ENCODE measurements at places on chromosomes 13 and 19. TPM values are rescaled to one million over a fixed set of nuclear protein-coding genes. Genes with fewer than 3 reads are reported as not detected.
A peak's percentile ranks its signal among the peaks of the same experiment; 100 is the strongest.

Gene LRCH1
- 4.3 TPM for total RNA-seq

Gene SIAH3
- not detected for total RNA-seq

Gene CEACAM1
- total RNA-seq: 0.06 TPM

Gene PSPN
- 5.3 TPM for total RNA-seq

Gene SLC25A23
- total RNA-seq: 13.3 TPM

Gene IRGC
- total RNA-seq: not detected

DNA sequence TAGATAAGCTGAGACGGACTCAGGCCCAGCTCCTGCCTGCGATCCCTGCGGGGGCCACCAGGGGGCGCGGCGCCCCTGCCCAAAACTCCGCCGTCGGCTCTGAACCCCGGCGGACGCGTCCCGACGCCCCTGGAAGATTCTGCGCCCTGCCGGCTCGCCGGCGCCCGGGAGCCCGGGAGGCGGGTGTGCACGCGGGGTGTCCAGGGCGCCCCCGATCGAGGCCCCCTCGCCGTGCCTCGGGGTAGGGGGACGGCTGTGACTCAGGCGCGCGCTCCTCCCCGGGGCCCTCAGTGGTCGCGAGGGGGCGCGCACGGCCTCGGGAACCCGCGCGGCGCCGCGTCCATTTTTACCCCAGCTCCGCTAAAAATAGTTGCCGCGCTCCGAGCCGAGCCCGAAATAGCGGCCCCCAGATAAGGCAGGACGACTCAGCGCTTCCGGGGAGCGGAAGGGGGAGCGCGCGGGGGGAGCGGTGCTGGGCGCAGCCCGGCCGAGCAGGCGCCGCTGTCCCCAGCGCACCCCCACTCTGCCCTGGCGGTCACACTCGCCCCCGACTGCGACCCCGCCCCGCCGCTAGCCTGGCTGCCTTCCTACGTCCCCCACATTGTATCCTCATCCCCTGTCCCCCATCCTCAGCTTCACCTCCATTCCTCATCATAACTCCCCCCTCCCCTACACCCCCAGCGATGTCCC, 16.0 kb upstream of the ERCC1 start:
- peak; percentile 57 for DNase-seq

DNA sequence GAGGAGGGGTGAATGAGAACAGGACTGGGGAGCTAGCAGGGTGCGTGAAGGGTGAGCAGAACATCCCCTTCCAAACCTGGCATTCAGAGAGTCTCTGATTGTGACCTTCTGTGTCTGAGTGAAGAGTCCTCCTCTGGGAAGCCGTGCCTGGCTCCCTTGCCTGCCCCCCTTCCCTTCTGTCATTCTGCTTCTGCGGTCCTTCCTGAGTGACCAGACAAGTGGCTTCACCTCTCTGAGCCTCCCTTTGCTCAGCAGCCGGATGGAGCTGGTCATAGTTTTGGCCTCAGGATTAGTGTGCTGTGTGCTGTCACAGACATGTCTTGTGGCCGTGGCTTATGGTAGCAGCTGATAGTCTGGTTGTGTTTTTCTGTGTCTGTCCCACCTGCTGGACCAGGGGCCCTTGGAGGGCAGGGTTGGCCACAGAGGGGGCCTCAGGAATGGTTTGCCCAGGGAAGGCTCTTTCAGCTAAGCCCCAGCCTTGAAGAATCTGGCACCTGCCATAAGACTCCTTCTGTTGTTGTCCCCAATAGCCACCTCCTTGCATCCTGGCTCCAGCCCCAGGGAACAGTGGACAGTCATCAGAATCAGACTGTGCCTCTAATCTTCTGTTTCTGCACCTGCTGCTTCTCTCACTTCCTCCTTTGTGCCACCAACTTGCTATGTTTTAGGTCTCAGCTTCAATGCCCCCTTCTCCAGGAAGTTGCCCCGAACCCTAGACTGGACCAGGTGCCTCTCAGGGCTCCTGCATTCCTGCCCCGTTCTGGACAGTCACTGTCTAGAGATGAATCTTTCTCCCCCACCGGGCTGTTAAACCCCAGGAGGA, 5.9 kb downstream of the CLPTM1 start:
- no peak for DNase-seq

DNA sequence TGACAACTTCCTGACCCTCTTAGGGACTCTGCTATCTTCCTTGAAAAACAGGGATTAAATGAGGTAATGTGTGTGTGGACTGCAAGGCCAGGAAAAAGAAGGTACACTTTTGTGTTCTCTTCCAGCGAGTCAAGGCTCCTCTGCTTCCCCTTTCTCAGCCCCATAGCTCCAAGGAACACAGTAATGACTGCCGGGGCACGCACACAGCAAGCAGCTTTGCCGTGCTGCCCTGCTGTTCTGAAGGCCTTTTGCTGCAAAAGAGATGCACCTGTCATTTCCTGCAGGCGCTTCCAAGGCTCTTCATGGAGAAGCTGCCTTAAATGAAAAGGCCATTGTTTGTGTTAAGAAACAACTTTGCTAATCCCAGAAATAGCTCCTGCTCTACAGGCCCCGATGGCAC, 84.6 kb downstream of the CYSLTR2 start:
- DNase-seq: no peak

DNA sequence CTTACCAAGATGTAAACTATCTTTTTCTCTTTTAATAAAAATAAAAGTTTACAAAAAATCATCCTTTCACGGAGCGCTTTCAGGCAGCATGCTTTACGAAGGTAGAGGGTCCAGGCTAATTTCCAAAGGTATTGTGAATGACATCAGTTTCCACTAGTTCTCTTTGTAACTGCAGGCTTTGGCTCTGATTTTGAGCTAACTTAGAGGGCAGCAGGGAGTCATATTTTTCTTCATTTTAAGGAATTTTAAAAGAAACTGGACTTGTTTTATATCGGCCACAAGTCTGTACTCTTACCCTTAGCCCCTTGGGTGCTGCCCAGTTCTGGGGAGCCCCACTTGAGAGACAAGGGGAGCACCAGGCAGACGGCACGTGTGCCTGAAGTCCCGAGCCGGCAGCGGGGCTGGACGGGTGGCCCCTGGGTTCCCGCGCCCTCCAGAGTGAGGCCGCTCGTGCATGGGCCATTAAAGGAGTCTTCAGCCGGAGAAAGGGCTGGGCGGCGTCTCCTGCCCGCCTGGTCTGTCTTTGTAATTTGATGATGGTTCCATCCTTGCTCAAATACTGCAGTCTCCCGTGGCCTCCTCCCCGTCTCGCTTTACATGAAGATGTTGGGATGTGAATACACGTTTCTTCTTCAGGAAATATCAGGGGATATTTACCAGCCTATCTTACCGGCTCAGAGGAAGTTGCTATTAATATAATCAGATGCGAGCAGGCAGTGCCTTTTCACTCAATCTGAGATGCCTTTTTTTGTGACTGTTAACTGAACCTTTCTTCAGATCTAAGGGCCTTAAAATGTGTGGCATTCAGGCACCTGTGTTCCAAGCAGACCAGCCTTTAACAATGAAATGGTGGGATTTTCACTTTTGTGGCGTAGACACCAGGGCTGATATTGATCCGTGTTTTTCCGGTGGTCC, 67.4 kb downstream of the GGACT start:
- DNase-seq: no peak

DNA sequence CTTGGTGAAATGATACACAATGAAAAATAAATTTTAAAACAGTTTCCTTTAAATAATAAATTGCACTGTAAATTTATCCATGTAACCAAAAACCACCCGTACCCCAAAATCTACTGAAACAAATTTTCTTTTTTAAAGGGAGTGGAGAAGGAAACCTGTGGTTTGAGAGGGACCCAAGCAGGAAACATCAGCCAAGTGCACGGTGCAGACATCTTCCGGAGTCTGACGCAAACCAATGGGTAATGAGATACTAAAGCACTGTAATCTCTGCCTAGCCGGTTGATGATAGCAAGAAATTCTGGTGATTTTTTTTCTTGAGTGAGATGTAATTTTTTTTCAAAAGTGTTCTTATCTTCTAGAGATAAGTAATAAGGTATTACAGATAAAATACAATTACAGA, 115.4 kb downstream of the ABCC4 start:
- DNase-seq: no peak

GRCh38 chr13:93959796-93960533, 519.5 kb downstream of the DCT start:
- DNase-seq: no peak

- DNase-seq: no peak
Observed at GRCh38 chr19:18590273-18591272, 2.0 kb downstream of the REX1BD start.

- no peak for DNase-seq
Observed at GRCh38 chr19:14056741-14057356, 5.0 kb downstream of the PALM3 start.

GRCh38 chr19:16327911-16328823, 3.5 kb downstream of the KLF2 start:
- no peak for DNase-seq

DNA sequence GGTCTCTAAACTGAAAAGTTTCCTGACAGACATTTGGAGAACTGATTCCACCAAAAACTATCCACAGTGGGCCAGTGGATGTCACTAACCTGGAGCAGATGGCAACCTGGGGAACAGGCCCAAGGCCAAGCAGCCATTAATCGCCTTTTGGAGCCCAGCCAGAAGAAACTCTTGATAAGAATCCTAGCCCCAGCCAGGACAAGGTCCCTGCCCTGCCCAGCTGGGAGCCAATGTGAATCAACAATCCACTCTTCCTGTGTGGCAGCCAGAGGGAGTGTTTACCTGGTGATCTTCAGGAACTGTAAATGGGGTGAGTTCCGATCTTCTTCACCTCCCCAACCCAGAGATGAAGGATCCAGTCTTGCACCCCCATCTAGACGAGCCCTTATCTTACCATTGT, 14.5 kb upstream of the IGSF23 start:
- DNase-seq: no peak

DNA sequence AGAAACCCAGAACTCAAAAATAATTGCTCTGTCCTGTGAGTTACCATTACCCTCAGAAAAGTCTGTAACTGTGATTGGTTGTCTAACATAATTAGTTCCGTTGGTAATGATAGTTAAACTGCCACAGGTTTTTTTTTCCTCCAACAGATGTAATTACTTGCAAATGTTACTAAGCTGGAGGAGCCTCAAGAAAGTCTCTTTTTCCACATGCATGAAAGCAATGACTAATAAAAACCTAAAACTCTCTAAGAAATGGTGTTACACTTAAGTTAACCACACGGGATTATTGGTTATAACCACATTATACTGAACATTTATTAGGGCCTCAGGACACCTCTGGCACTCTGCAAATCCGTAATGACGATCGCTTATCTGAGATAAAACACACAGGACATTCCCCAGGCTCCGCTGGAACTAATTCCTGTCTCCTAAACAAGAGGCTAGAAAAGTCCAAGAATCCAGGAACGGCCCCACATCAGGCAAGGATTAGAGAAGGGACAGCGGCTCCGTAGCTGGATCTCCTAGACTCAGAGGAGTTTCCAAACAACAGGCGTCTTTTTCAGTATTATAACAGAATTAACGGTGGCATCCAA, 753 bp downstream of the ZNF235 start:
- DNase-seq: no peak

GRCh38 chr13:22271903-22272302, 601.0 kb downstream of the FGF9 start:
- no peak for DNase-seq

GRCh38 chr13:98451676-98452470, 125.0 kb downstream of the STK24 start:
- DNase-seq: no peak

GRCh38 chr13:77508959-77509620, 26.4 kb upstream of the SCEL start:
- no peak for DNase-seq

DNA sequence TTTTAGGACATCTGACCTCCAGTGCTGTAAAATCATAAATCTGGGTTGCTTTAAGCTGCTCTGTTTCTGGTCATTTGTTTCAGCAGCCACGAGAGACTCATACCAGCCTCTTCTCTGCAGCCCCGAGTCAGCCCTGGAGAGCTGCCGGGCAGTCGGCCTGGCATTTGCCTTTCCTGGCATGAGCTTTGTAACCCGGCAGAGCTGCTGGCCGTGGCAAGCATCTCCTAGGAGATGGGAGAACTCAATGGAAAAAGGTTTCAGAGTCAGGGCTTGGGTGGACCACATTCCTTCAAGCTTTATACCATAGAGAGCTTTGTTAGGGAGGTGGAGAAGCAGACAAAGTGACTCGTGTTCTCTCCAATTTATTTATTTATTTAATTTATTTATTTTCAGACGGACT, 21.6 kb upstream of the CCL25 start:
- no peak for DNase-seq

Measured in NCI-H460 (cell line).